Activated effector memory CD4-positive, alpha-beta T cell treated with Interleukin-2 at 50 U/mL for 16 hours (primary cell): ENCODE measurements at places on chromosomes 13 and 19.
A peak's percentile ranks its signal among the peaks of the same experiment; 100 is the strongest.

DNA sequence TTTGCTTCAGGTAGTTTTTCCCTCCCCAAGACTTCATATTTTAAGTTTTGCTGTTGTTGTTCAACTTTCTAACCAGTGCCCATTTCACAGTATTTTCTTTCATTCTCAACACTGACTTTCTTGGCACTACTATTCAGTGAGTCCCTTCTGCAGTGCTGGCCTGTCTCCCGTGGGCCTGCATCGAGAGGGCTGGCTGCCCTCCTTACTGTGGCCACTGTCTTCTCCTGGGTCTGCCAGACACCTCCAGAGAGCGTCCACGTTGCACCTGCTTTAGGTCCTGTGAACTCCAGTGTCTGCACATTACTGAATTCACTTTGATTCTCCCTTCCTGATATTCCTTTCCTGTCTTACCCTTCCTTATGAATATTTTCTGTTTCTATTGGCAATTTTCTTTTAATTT, 27.3 kb downstream of the COL4A1 start:
- no peak for DNase-seq

GRCh38 chr19:4539693-4540581, at the start of gene LRG1:
Gene LRG1, minus strand, starts transcription at chr19:4540036. Its CDS starts 23 bp downstream, at chr19:4540013.
- DNase-seq, result no peak

- DNase-seq, result no peak
Observed at GRCh38 chr13:39684531-39685137, 29.2 kb downstream of the COG6 start.

GRCh38 chr13:113327391-113327765, 30.3 kb downstream of the LAMP1 start:
- no peak for DNase-seq

- no peak for DNase-seq
Observed at GRCh38 chr13:25171517-25172302, at the start of gene AMER2. Gene AMER2, minus strand, starts transcription at chr13:25172288. Its CDS starts 669 bp downstream, at chr13:25171619.

- DNase-seq, result no peak
Observed at GRCh38 chr13:45773236-45773635, 71.1 kb downstream of the CBY2 start.

DNA sequence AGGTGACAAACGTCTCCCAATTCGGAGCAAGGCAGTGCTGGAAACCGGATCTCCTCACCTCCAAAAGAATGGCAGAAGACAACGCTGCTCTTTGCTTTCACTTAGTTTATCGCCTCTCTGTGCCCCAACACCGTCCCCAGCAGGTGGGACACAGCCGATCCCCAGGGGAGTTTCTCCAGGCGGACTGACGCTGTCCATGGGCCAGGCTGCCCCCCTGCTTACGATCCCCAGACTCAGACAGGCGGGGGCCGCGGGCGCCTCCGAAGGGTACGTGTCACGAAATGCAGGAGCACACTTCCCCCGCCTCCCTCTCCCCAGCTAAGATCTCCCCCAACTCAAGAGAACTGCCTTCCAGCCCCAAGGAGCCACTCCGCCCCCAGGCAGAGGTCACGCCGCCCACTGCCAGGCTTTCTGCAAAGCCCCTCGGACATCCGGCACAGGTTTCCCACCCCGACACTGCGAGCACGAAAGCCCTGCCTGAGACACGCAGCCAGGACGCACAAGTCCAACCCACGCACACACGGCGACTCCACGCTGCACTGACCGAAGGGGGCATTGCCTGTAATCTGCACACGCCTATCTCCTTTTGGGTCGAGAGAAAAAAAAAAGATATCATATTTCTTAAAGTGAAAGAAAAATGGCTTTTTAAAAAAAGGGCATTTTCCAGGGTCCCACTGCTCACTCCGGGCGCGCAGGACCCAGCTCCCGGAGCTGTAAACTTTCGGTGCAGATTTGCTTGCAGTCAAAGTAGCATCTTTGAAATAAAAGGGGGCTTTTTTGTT, 2.0 kb downstream of the SPRY2 start:
- DNase-seq, result no peak

- no peak for DNase-seq
Observed at GRCh38 chr19:13077240-13077639, 25.4 kb downstream of the LYL1 start.

DNA sequence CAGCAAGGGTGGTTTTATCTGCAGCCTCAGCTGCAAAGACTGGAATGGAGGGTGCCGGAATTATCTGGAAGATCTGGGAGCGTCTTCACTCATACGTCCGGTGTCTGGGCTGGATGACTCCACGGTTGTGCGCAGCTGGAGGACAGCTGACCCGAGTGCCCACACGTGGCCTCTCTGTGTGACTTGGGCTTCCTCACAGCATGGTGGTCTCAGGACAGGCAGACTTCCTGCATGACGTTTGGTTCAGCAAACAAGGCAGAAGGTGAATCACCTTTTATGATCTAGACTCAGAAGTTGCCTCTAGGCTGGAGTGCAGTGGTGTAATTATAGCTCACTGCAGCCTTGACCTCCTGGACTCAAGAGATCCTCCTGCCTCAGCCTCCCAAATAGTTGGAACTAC, 33.2 kb downstream of the CACNG6 start:
- DNase-seq, result no peak

- DNase-seq, result no peak
Observed at GRCh38 chr13:105338006-105338405, 1197.5 kb downstream of the EFNB2 start.

GRCh38 chr13:74715718-74716117, 581.5 kb upstream of the KLF12 start:
- DNase-seq, result no peak

DNA sequence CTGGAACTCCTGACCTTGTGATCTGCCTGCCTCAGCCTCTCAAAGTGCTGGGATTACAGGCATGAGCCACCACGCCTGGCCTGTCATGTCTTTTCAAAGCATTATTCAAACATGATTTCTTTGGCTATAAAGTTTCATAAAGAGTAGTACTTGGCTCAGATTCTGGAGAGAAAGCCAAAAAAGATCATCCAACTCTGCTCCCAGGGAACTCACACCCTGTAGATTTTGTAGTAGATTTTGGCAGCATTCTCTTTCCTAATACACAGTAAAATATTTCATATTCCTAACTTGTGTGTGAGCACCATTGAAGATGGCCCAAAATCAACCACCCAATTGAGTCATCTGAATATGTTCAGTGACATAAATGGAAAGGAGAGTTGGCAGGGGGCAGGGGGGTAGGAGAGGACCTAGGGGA, 48.4 kb downstream of the CAB39L start:
- DNase-seq, result no peak

- peak; percentile 17 for DNase-seq
Observed at GRCh38 chr19:49689133-49690078, at the start of gene ADM5. Gene ADM5, plus strand, starts transcription at chr19:49689594. Its CDS starts 244 bp downstream, at chr19:49689838.

DNA sequence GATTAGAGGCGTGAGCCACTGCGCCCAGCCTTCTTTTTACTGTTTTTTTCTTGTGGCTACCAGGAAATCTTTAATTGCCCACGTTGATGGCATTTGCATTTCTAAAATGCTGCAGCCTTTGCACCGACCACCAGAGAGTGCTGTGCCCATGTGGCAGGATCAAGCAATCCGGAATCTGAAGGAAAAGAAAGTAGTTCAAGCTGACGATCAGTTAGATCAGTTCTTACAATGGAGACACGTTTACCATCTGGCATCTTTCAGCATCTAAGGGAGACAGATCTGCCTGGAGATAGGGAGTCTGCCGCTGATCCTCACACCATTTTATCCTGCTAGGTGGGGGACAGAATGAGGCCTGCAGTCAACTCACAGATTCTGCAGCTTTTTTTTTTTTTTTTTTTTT, 19.9 kb downstream of the TINCR start:
- DNase-seq, result no peak

GRCh38 chr19:35222373-35223015, 6.0 kb downstream of the FAM187B start:
- no peak for DNase-seq

- no peak for DNase-seq
Observed at GRCh38 chr19:49546825-49547565, 19.2 kb downstream of the RCN3 start.

- no peak for DNase-seq
Observed at GRCh38 chr19:752652-753517, 2.0 kb downstream of the MISP start.

DNA sequence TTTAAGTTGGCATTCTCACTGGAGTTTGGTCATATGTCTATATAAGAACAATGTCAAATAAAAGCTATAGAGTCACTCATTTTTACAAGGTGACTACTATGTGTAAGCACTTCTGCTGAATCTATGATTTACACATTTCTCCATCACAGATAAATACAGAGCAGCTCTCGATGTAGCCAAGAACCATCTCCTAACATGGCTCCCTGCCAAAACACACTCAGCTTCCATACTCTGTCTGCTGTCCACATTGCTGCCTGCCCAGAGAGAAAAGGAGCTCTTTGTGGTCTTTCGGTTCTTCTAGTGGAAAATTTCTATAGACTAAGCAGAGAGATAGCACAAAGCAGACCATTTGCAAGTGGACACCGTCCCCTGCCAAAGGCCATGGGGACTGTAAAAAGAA, 190.9 kb upstream of the KLF12 start:
- DNase-seq, result no peak

DNA sequence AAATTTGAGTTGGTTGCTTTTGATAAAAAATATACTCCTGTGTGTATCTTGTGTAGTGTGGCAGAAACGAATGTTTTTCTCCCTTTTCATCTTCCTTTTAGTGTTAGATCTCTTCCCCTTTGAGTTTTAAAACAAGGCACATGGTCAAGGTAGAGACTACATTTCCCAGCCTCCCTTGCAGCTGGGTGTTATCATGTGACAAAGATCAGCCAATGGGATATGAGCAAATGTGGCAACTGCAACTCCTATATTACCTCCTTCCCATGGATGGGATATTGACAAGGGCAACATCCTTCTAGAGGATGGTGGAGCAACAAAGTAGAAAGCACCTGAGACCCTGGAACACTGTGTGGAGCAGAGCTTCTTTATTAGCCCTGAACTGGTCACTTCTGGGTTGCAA, 42.4 kb downstream of the ADGRE3 start:
- DNase-seq, result no peak

GRCh38 chr13:101401196-101401595, 15.1 kb downstream of the NALCN start:
- DNase-seq, result no peak

DNA sequence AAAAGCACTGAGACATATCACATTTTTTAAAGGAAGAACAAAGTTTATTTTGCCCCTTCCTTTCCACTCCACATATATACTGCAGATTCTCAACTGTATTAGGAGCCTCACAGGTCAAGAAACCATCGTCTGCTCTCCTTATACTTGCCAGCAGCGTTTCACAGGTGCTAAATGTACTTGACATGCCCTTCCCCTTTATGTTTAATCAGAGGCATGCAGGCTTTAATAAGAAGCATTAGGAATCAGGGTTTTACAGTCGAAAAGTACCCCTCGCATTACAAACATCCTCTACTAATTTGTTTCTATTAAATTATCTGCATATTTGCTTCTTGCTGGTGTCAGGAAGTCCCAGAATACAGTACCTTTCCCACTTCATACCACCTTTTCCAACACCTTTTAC, 3.7 kb upstream of the RAP2A start:
- no peak for DNase-seq

DNA sequence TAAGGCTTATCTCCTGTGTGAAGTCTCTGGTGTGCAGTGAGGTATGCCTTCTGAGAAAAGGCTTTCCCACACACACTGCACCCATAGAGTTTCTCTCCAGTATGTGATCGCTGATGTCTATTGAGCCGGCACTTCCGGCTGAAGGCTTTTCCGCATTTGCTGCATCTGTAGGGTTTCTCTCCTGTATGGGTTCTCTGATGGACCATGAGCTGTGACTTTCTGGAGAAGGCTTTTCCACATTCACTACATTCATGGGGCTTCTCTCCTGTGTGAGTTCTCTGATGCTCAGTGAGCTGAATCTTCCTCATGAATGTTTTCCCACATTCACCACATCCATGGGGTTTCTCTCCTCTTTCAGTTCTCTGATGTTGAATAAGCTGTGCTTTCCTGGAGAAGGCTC, 14.7 kb downstream of the ZNF577 start:
- DNase-seq, result no peak

DNA sequence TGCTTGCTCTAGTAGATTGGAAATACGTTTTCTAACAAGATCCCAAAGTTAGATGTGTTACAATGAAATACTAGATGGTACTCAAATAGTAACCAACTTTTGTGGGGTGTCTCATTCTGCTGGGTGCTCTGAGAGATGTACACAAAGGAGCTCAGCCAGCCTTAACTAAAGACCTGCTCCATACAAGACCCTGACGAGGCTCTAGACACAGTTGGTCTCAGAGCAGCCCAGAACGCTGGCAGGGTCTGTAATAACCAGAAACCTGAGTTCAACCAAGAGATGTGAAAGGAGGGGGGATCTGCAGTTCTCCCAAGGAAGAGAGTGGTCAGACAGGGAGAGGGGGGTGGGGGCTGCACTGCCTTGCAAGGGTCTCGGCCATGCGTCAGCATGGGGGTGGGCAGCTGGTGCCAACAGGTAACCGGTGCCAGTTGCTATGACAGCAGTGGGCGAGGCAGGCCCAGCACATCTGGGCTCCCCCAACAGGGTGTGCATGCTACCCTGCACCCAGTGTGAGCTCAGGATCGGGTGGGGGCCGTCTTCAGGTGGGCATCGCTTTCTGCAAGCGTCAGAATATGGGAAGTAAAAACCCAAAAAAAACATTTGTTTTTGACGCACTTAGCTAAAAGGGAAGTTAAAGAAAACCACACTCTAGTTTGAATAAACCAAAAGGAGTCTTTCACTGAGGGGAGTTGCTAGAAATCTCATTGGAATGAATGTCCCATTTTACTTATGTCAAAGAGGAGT, 68.0 kb upstream of the GPR183 start:
- DNase-seq, result no peak

GRCh38 chr19:45553464-45553863, 31.1 kb downstream of the OPA3 start:
- no peak for DNase-seq
